ENCODE measurements at places on chromosomes 7 and 10.

- DNase-seq = no peak
These were observed 94.8 kb upstream of the AFAP1L2 start for GRCh38 chr10:114499116-114499515.

DNA sequence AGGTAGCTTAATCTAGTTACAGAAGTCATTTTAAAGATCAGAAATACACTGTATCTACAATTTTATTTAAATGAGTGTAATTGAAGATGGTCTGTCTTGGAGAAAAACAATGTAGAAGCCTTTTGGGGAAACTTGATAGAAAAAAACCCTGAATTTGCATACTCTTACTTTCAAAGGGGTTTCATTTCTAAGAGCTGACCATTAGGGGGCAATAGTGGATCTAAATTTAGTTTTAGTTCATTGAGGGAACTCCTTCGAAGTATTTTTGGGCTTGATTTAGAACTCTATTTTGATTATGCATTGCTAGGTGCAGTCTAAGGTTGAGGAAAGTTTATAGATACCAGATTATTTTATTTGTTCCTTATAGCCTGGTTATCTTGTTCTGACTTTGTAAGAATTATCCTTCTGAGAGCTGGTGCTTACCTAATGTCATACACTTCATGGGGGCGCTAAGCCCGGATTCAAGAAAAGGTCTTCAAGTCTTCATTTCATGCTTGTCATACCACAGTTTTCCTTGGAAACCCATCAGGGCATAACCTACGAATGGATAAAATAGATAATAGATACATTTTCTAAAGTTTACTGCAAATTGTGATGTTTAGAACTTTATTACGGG, 69.1 kb upstream of the MXI1 start:
- DNase-seq = no peak

GRCh38 chr7:66261941-66262340, 56.8 kb downstream of the TPST1 start:
- no peak for DNase-seq

GRCh38 chr10:3116508-3117100, 49.3 kb downstream of the PFKP start:
- DNase-seq = no peak

DNA sequence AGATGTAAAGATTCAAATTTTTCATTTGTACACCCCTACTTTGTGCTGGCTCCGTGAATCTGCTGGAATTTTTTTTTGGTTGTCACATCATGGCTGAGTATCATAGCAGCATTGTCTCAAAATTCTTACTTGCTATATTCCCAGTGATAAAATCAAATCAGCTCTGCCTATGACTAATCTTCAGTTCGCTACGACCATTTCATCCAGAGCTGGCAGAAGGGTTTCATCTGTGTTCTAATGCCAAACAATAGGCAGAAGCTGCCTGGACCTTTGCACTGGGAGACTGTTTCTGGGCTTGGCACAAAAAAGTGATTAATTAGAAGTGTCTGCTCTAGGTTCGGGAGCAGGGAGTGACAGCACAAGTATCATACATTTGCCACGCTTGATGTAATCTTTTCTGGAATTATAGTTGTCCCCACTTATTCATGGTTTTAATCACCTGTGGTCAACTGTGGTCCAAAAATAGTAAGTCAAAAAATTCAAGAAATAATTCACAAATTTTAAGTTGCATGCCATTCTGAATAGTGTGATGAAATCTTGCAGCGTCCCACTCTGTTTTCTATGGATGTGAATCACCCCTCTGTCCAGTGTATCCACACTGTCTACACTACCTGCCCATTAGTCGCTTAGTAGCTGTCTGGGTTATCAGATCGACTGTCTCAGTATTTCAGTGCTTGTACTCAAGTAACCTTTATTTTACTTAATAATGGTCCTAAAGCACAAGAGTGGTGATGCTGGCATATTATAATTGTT, 120.5 kb upstream of the IMMP2L start:
- DNase-seq = no peak

- DNase-seq = no peak
These were observed 55.4 kb upstream of the DNAJB6 start for GRCh38 chr7:157281221-157281998.

- no peak for DNase-seq
These were observed 40.2 kb downstream of the FRMPD2 start for GRCh38 chr10:48234295-48234694.

- DNase-seq = no peak
These were observed 2.2 kb downstream of the EMX2 start for GRCh38 chr10:117544711-117545140.

GRCh38 chr7:40680657-40681056, 545.9 kb downstream of the SUGCT start:
- DNase-seq = no peak

DNA sequence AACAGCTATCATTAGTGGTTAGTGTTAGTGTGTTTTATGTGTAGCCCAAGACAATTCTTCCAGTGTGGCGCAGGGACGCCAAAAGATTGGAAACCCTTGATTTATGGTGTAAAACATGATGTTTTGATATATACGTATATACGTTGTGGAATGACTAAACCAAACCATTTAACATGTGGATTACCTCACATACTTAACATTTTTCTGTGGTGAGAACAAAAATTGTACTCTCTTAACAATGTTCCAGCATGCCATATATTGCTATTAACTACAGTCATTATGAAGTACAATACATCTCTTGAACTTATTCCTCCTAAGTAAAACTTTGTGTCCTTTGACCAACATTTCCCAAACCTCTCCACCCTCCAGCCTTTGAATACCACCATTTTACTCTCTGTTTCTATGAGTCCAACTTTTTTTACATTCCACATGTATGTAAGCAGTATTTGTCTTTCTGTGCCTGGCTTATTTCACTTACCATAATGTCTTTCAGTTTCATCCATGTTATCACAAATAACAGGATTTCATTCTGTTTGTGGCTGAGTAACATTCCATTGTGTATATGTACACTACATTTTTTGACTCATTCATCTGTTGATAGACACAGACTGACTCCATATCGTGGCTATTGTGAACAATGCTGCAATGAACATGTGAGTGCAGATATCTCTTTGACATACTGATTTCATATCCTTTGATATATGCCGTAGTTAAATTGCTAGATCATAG, 42.2 kb upstream of the MAGI2 start:
- no peak for DNase-seq

- DNase-seq = peak; percentile 8
These were observed 250.0 kb upstream of the KLF6 start for GRCh38 chr10:4034907-4035598.

- no peak for DNase-seq
These were observed 54.9 kb upstream of the SDK1 start for GRCh38 chr7:3246127-3246526.

- no peak for DNase-seq
These were observed 327.4 kb downstream of the SORCS1 start for GRCh38 chr10:106836933-106837663.

- no peak for DNase-seq
These were observed 37.2 kb downstream of the RAPGEF5 start for GRCh38 chr7:22319424-22320403.
